MG63 (cell line): ENCODE measurements at places on chromosomes 1 and 21. TPM values are rescaled to one million over a fixed set of nuclear protein-coding genes. Genes with fewer than 3 reads are reported as not detected.

FAM72B gene
- 8.1 and 19.7 TPM in 2 replicates for total RNA-seq

GRCh38 chr1:109246141-109246551 is 3.2 kb upstream of the CELSR2 start:
- DNase-seq: no peak

- no peak for DNase-seq
These were observed 21.4 kb upstream of the SMAP2 start for GRCh38 chr1:40352126-40352525.

DNA sequence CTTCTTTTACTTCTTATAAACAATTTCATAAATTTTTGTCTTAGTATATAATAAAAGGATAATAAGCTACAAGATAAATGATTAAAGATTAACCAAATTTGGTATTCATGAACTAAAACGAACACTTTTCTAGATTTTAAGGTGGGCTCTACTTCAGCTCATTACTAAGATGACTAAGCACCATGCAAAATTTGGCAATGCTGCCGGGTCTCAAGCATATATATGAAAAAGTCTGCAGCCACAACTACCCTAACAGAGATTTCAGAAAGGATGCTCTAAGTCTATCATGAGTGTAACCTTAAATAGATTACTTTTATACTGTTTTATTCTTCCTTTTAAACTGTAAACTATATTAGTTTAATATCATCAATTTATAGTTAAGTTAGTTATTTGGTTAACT is 47.8 kb downstream of the BRWD1 start:
- DNase-seq: no peak

- DNase-seq: no peak
These were observed 132.2 kb upstream of the TNR start for GRCh38 chr1:175875556-175875955.

HFM1 gene
- total RNA-seq: 0.07 TPM in 1 of 2 replicates, not detected in the other

CYP4A22 gene
- total RNA-seq: not detected in 2 replicates

- peak; percentile 94 for DNase-seq
These were observed 809 bp downstream of the SYT11 start for GRCh38 chr1:155859881-155860871.

C1orf226 gene
- total RNA-seq: not detected in 2 replicates

LYPD8 gene
- total RNA-seq: not detected in 2 replicates

DNA sequence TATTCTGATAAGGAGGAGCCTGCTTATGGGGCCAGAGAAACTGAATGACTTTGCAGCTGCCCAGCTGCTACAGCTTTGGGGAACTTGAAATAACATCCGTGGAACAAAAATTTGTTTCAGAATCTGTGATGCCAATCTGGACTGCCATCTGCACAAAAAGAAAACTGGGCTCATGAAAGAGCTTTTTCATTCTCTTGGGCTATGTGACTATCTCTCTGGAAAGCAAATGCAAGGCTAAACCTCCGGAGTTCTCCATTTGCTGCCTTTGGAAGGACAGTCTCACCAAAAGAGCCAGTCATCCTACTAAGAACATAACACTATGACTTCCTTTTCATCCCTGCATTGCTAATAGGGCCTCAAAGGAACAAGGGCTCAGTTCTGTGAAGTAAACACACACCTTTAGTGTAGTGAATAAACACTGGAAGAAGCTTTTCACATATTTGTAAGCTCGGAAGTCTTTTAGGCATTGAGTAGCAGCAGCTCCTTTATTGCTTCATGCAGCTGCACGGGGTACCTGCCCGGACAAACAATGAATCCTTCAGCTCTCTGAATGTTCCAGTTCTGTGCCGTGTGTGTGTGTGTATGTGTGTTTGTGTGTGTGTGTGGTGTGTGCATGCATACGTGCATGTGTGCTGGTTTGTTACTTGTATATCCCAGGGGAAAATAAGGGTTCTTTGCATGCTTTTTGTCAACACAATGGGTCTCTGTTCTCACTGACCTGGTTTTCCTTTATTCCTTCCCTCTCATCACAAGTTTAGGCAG is 255.5 kb upstream of the SGIP1 start:
- no peak for DNase-seq

DNA sequence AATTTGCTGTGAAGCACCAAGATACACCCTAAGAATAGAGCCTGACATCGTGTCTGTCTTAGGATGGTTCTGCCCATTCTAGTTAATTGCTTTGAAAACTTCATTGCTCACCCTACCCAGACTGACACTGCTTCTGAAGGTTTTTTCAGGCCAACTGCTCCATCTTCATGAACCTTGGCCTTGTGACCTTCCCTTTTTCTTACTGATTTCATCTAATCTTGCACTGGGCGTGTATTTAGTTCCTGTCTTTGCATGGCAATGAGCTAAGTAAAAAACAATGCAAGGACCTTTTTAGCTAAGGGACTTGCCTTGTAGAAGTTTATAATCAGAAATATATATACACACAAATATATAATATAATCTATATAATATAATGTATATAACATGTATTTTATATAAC is 108.0 kb downstream of the PBX1 start:
- no peak for DNase-seq

TRPM2 gene
- 0.13 TPM in 1 of 2 replicates, not detected in the other for total RNA-seq

GRCh38 chr1:18109756-18110597 is 2.4 kb downstream of the IGSF21 start:
- peak; percentile 55 for DNase-seq

DNA sequence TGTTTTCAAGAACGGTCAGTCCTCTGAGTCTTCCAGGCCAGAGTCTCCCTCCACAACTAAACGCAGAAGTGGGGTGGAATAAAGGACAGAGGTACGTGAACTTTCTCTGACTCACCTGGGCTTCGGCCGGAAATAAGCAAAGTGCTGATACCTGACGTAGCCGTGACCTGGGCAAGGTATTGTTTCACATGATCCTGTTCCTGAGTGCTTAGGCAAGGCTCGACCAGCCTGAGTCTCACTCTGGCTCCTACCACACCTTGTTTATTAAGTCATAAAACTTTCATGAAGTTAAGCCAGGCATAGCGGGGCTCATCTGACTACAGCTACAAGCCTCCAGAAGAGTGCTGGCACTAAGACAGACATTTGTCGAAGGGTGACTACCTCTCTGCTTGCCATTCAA is 327.5 kb downstream of the SETD4 start:
- no peak for DNase-seq

DNA sequence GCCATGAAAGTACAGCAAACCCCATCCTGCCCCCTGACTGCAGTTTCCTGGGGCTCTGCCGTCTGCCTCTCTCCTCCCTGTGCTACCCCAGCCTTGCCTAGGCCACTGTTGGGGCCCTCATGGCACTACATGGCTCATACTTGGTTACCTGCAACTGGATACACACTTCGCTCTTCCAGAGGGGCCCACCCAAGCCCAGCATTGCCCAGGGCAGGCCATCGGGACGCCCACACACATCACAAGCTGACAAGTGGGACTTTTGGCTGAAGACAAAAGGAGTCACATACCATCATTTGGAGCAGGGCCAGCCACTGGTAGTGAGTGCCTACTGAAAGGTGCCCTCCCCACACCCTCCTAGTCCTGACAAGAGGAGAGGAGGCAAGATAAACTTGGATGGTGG is 82.8 kb downstream of the CD247 start:
- DNase-seq: no peak

SLC35F3 gene
- 2.5 and 3.3 TPM in 2 replicates for total RNA-seq

GRCh38 chr1:165424454-165425216 is 20.3 kb downstream of the RXRG start:
- no peak for DNase-seq

LRRN2 gene
- 1.6 and 3.4 TPM in 2 replicates for total RNA-seq

LDLRAP1 gene
- total RNA-seq: 7.8 and 13.3 TPM in 2 replicates

ASH1L gene
- total RNA-seq: 10.2 and 15.6 TPM in 2 replicates

DNA sequence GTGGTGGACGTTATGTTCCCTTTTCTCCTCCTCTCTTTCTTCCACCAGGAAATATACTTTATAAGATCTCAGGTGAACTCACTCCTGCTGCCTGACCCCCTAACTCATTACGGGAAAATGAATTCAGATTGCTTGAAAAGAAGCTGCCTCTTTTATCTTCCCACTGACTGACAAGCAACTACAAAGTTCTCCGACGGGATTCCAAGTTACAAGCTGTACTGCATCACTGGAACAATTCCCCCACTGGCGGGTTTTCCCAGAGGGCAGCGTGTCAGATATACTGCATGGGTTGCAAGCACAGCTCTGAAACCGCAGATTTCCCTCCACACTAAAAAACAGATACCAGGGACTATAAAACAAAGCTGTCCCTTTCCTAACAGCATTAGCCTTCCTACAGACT is 390.6 kb downstream of the KCTD3 start:
- peak; percentile 44 for DNase-seq

AGT gene
- total RNA-seq: not detected in 2 replicates

PSMA5 gene
- total RNA-seq: 304 and 1,327 TPM in 2 replicates
